Progenitor cell of endocrine pancreas (in vitro differentiated cells): ENCODE measurements at places on chromosomes 16 and 17.

DNA sequence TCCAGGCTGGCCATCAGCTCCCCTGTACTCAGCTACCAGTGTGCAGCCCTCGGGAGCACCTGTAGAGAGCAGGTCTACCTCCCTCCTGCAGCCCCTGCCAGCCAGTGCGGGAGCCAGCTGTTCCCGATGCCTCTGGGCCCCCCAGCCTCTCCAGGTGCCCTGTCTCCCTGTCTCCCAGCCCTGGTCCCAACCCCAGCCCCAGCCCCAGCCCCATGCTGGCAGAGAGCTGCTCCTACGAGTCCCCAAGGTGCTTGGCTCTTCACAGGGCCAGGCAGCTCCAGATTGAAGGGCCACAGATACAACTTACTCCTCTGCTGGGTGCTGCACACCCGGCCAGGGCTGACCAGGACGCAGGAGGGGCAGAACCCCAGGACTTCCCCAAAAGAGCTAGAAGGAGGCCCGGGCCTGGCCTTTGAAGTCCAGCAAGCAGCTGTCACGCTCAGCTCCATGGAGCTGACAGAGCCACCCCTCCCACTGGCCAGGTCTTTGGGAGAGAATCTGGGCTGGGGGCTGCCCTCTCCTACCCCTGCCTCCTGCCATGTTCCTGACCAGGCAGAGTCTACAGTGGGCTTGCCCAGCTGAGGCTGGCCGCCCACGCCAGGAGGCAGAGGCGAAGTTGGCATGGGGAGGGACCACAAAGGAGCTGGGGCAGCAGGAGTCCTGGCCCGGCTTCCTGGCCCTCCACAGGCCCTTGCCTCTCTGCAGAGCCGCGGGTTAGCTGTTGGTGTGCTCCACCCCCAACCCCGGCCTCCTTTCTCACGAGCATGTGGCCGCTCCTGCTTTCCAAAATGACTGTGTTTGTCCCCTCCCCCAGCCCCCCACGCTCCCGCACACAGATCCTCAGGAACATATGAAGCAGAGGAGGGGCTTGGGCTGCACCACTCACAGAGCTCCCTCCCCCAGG, 9.5 kb upstream of the ADAM11 start:
- DNase-seq: no peak

GRCh38 chr16:68401871-68402747, 46.2 kb downstream of the SMPD3 start:
- no peak for DNase-seq

DNA sequence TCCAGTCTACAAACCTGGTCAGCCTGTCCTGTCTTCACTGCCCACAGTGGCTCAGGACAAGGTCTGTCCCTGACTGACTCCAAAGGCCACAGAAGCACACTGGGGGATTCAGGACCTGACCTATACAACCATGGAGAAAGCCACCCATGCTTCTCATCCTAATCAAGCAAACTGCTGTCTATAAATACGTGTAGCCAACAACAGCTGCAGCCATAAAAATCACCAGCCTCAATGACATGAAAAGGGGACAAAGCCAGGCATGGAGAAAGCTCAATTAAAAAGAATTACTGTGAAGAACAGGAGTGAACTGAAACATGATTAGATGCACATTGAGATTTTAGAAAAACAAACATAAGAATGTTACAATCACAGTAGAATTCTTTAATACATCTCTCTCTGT, 170.1 kb downstream of the CDK5R1 start:
- DNase-seq: no peak

DNA sequence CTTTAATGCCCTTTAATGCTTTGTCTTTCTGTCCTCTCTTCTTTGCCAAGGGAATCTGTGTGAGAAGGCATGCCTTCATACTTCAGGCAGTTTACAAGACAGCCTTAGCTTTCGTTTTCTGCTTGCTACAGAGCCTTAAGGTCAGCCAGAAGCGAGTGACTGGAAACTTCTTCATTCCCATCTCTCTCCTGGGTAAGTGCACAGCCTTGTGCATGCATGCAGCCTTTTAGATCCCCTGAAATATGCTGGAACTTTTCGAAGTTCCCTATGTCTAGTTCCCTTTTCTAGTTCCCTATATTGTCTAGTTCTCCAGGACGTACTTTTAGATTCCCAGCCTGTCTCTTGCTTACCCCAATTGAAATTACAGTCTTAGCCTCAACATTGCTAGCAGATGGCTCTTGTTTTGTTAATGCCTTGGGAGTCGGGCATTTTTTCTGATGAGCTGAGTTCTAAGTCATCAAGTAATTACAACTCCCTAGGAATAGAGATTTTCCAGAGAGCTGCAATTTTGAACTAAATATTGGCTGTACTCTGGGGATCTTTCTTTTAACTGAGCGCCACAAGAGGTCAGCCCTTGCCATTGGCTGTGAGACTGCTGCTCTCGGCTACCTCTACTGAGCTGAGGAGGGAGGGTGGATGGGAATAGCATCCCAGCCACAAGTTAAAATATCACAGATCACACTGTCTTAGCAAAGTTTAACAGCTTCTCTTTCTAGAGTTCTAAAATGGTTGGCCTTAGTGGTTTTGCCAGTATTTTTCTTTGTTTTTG, 22.7 kb upstream of the PPM1D start:
- DNase-seq: no peak

- no peak for DNase-seq
Observed at GRCh38 chr16:5379954-5380353, 282.4 kb upstream of the EEF2KMT start.

- DNase-seq: no peak
Observed at GRCh38 chr16:50295541-50296132, 29.3 kb downstream of the ADCY7 start.

DNA sequence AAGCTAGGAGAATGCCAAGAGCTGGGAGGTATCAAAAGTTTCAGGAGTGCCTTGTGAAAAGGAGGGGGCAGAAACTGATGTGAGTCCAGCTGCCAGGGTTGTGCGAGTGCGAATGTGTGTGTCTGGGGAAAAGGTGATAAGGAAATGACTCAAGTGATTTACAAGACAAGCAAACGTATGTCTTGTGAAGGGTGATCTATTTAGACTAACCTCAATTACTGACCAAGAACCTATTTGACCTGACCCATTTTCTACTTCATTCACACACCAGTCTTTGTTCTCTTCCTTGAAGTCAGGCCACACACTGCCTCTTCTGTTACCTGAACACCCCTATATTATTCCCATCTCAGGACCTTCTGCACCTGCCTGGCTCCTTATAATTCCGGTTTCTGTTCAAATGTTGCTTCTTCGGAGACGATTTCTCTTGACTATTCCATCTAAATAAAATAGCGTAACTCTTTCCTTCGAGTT, 1.0 kb downstream of the GDE1 start:
- DNase-seq: no peak

DNA sequence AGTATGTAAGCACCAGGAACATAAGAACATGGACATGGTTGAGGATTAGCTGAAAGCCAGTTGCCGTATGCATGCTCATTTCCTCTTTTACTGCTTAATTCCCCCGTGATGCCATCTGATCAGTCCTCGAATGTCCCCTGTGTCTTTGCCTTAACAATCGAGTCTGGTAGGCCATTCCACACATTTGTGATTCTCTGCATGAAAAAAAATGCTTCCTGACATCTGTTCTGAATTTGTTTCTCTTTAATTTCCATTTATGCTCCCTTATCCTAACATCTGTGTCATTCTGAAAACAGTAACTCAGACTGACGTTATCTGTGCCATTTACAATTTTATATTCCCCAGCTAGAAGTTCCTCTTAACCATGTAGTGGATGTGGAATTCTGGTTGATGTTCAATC, 158.2 kb upstream of the TOX3 start:
- DNase-seq: no peak

GRCh38 chr16:74215249-74215648, 81.4 kb upstream of the PSMD7 start:
- no peak for DNase-seq

- no peak for DNase-seq
Observed at GRCh38 chr17:79269620-79270019, 195.0 kb downstream of the ENGASE start.

DNA sequence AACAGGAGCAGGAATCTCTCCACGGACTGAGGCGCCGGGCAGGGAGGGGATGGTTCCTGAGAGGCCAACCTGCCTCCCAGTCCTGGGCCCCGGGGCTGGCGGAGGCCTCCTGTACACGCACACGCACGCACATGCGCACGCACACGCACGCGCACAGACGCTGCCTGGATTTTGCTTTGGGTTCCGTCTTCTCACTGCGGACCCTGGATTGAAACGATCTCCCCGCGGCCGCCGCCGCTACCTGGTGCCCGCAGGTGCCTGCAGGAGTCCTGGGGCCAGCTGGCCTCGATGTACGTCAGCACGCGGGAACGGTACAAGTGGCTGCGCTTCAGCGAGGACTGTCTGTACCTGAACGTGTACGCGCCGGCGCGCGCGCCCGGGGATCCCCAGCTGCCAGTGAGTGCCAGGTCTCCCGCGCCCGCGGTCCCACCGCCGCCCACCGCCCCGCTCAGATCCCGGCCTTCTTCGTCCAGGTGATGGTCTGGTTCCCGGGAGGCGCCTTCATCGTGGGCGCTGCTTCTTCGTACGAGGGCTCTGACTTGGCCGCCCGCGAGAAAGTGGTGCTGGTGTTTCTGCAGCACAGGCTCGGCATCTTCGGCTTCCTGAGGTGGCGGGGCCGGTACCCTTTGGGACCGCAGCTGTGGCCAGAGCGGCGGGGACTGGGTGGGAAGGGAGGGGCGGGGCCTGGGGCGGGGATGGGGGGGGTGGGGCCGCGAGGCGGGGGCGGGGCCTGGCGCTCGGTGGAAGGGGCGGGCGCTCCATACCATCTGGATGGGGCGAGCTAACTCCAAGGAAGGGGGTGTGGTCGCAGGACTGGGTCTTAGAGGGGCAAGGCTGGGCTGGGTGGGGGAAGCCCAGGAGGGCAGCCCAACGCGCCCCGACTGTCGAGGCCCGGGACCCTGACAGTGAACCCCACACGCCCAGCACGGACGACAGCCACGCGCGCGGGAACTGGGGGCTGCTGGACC, 12.3 kb downstream of the CES4A start:
- DNase-seq: peak; percentile 34

DNA sequence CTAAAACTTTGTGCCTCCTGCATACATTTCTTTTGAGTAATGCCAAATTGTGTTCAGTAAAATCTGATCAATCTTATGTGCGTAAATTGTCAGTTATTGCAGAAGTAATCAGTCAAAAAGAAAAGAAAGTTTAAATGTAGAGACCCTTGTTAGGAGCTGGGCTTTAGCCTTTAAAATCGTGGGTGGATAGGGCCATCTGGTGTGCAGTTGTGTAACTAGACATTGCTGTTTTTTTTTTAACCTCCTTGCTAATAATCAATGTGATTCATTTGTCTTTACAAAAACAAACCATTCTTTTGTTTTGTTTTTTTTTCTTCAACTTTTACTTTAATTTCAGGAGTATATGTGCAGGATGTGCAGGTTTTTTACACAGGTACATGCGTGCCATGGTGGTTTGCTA, 5.3 kb upstream of the WWOX start:
- DNase-seq: no peak

DNA sequence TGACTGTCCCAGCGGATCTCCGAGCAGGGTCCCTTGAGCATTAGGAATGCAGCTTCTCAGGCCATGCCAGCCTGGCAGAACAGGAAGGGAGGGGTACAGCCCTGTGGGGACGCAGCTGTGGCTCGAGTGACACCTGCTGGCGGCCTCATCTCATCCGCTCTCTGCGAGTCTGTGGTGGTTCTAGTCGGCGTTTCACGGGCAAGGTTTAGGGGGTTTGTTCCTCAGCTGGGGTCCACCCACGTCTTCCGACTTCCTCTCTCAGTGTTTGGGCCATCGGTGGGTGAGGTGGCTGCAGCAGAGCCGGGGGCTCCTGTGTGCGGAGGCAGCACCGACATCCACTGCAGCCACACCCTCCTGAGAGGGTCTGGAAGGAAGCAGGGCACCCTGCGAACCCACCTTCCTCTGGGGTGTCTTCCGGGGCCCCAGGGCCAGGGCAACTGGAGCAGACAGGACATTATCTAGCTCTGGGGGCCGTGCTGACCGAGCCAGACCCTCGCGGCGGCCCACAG, 33.3 kb downstream of the JPH3 start:
- DNase-seq: no peak

DNA sequence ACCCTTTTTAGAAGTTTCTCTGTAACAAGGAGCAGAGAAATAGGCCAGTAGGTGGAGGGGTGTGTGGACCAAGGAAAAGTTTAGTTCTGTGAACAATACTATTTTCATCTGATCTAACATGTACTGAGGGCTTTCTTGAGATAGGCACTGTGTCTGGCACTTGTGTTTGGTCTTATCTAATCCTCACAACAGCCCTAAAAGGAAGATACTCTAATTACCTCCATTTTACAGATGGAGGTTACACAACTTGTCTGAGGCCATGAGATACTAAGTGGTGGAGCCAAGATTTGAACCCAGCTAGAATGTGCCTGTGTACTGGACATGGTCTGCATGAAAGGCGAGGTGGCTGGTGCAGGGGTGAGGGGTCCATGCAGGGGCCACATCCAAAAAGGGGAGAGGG, 4.5 kb downstream of the TNFSF12 start:
- no peak for DNase-seq

DNA sequence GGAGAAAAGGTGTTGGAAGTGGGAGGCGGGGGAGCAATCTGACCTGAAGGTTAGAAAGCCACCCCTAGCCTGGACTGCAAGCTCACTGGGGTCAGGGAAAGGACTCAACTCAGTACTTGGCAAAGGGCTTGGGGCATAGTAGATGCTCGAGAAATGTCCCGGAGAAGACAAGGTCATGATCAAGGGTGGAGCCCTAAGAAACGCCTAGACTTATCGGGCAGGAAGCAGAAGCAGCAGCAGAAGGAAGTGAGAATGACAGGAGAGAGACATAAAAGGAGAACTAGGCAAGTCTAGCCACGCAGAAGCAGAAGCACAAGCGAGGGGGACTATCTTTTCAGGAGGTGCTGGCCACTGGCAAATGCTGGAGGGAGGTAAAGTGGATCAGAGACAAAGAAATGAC, 10.2 kb downstream of the COTL1 start:
- no peak for DNase-seq

DNA sequence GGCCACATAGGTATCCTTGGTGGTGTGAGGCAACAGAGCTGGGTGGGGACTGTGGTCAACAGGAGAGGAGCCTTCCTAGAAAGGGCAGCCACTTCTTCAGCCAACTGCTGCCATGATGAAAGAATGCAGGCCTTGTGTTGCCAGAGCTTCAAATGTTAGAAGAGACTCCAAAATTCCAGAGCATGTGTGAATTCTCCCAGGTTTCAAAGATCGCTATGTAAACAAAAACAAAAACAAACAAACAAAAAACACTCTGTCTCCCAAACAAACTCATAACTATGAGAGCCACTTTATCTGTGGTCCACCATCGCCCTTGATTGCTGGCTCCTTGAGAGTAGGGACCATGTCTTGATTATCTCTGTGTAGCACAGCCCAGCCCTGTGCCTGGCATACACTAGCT, 55.5 kb upstream of the ZNF423 start:
- no peak for DNase-seq

- DNase-seq: no peak
Observed at GRCh38 chr17:82390860-82391435, 19.4 kb downstream of the UTS2R start.
